WERI-Rb-1 (cell line): ENCODE measurements at places on chromosomes 6 and 20.

- DNase-seq, result no peak
These were observed 135.3 kb upstream of the ARMC2 start for GRCh38 chr6:108712946-108713345.

DNA sequence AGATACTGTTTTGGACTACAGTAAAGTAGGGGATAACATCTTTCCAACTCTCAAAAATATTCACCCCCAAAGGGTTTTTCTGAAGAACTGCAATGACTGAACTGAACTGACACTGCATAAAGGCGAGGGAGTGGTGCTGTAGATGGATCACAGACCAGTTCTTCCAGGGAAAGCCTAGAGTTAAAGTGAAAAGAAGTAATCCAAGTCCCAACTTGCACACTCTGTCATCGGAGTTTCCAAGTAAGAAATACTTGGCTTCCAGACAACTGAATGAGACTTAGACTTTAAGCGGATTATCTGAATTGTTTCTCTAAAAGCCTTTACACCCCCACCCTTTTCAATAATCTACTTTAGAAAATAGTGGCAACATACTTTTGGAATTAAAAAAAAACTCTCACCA, 134.1 kb upstream of the PREP start:
- DNase-seq, result peak; percentile 42

- peak; percentile 53 for DNase-seq
These were observed 7.7 kb downstream of the PMEPA1 start for GRCh38 chr20:57702091-57702490.

DNA sequence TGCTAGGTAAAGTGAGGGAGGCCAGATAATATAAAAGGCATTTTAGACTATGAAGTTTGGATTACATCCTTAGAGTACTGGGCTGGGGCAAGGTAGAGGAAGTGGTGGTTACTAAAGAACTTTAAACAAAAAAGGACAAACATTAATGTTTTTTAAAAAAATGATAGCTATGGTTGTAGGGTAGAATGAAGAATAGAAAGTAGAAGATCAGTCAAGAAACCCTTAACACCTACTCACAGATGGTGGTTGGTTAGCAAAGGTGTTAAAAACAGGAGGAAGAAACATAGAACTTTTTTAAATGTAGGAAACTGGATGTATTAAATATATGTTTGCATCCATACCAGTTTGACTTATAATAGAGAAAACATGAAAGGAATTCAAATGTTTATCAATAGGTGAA, 80.7 kb upstream of the ELOVL5 start:
- DNase-seq, result no peak

DNA sequence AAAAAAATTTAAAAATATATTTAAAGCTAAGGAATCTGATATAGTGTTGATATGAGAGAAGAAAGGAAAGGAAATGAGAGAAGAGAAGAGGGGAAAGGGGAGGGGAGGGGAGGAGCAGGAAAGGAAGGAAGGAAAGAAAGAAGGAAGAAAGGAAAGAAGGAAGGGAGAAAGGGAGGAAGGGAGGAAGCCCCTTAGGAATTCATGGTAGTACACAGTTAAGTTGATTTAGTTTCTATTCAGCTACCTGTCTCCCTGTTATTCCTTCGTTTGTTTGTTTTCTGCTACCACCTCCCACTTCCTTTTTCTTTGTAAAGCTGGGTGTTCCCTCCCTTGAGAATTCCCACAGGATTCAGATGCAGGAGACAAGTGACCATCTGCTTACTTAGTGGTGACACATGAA, 1025.4 kb upstream of the FLRT3 start:
- no peak for DNase-seq

DNA sequence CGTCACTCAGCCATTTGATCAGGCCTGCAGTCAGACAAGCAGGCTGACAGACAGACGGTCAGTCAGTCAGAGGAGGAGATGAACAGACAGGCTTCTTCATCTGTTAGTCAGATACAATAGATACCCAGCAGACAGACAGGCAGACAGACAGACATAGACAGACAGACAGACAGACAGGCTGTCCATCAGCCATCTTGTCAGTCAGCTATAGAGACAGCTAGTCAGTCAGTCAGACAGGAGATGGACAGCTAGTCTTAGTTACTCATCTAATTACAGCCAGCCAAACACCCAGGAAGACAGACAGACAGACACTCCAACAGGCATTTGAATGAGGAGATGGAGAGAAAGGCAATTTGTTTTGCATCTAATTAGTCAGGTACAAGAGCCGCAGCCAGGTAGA, 36.4 kb downstream of the KCNB1 start:
- DNase-seq, result no peak

DNA sequence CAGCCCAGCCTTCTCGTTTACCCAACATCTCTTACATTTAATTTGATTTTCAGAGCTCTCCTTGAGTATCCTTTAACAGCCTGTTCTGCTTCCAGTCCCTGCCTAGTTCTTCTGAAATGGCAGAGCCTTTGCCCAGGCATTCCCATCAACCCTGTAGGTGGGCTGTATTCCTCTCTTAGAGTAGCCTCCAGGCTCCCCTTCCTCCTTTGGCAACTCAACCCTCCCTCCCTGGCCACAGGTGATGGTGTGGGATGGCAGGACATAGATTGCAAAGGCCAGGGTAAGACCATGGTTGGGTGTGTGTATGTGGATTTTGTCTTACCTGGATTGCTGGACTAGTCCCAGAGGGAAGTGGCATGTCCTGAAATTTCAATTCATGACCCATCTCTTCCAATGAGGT, 125.4 kb downstream of the F13A1 start:
- no peak for DNase-seq

DNA sequence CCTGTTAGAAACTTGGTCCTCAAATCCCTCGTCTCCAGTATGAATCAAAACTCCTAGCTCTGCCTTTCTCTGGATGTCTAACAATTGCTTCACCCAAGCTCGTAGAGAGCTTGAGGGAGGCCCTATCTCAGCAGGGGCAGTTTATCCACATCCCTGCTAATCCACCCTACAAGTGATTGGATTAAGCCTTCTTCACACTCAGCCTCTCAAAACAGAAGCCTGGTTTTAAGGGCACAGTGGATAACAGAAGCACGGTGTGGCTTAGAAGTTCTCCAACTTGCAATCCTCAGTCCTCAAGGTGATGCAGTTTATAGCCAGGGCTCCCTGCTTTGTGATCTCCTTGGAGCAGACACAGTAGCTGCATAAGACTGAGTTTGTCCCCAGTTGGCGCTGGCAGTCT, 383.9 kb downstream of the KIF16B start:
- DNase-seq, result peak; percentile 74

DNA sequence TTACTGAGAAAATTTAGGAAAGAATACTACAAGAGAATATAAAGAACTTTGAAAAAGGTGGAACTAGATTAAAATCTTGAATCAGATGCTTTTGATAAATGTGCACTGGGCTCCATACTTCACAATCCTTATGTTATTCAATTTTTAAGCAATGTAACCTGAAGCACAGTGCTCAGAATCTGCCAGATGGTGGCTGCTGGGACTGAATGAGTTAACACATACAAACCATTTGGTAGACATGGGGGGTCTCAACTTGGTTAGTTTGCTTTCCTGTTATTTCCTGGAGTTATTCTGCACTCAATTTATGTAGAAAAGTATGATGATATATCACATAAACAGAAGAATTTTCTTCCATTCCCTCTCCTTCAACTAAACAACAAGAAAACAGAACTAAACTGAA, 326.5 kb downstream of the RNGTT start:
- no peak for DNase-seq

GRCh38 chr20:37881601-37882343, 21.2 kb upstream of the VSTM2L start:
- DNase-seq, result no peak

DNA sequence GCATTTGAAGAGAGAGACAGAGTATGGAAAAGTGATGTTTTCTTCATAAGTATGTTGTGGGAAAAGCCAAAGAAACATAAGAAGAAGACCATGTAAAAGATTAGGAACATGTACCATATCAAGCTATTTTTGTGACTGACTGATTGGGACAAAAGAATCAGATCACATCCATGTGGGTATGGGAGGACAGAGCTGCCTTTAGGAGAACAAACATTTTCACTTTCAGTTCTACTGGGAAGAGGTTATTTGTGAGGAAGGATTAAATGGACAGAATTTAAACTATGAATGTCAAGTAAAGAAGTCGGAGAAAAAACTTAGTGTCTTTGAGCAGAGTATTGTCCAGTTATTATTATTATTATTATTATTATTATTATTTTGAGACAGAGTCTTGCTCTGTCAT, 124.4 kb upstream of the HCRTR2 start:
- DNase-seq, result no peak

DNA sequence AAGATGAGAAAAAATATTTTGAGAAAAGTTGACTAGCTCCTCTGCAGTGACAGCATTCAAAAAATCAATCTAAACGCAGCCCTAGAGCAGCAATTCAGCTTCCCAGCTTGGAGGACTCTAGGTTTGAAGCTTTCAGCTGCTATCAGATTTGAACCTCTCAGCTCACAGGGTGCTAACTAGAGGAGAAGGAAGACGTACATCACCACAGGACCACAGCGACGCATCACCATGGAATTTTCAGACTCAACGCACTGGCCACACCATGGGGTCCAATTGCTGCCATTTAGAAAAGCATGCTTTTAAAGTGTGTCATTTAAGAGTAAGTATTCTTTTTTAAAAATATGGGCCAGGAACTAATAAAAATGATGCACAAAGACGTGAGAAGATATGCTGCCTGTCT, 45.0 kb upstream of the FUCA2 start:
- no peak for DNase-seq

DNA sequence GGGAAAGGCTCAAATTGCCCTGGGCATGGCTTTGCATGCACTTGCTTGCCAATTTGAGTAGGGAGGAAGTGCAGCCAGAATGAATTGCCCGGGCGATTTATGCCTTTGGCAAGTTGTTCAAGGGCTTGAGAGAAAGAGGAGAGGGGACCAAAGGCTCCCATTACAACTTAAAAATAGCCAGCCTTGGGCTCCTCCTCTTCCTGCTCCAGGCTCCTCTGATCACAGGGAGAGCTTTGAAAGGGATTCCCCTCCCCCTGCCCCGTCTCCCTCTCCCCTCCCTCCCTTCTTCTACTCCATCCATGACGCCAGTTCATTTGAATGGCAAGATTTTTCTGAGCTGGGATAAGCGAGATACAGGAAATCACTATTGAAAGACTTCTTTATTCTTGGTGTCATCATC, 304.9 kb upstream of the JAG1 start:
- no peak for DNase-seq

DNA sequence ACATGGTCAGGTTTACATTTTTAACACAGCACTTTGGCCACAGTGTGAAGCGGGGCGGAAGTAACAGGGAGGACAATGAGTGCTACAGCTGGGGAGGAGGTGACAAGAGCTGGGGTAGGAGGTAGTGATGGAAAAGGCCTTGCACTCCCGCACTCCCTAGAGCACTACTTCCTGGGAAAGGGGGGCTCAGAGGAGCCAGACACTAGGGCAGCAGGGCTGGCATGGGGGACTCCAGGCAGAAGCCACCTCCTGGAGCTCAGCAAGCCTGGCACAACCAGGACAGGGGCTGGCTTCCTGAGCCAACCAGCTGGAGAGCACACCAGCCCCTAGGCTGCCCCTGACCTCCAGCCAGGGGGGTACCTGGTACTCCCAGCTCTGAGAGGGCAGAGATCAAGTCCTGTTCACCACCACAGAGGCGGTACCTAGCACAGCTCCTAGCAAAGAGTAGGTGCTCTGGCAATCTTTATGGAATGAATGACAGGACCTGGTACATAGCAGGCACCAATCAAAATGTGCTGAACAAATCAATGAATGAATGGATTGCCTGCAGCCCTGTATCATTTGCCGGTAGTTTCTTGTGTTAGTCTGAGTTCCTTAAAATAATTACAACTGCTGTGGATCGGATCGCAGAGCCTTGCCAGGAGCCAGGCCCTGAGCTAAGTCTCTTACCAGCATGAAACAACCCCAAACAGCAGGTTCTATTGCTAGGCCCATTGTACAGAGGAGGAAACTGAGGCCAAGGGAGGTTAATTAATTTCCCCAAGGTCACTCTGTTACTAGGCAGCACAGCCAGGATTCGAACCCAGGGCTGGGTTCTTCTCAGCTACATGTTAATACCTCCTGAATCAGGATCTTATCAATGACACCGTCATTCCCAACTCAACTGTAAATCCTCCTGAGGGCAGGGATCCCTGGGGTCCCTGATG, 15.5 kb downstream of the NOL4L start:
- no peak for DNase-seq

DNA sequence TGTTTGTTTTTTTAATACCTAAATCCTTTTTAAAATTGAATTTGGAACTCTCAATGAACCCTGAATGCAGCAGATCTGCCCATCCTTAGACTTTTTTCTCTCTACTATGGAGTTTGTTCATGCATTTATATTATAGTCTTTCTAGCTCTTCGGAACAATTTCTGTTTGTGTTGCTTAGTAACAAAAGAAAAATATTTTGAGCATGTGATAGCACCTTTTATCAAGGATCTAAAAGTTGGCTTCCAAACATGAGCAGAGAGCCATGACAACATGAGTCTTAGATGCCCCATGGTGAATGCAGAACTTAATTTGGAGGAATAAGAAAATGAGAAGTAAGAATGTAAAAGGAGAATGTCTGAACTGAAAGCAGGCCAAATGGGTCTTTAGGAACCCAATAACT, 133.7 kb downstream of the EDN1 start:
- no peak for DNase-seq

DNA sequence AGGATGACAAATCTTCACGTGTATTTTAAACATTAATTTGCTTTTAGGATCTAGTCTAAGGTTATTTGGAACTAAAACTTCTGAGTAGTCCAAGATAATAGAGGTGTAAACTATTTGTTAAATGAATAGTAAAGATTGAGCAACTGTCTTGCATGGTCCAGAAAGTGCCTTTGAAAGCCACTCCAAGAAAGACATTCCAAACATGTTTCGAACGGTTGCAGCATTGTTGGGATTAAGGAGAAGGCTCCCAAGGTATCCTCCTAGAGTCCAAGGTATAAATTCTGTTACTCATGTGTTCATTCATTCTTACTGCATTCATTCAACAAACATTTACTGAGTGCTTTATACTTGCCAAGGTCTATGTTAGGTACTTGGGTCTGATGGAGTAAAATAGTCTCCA, 28.8 kb upstream of the MYLK2 start:
- DNase-seq, result no peak

DNA sequence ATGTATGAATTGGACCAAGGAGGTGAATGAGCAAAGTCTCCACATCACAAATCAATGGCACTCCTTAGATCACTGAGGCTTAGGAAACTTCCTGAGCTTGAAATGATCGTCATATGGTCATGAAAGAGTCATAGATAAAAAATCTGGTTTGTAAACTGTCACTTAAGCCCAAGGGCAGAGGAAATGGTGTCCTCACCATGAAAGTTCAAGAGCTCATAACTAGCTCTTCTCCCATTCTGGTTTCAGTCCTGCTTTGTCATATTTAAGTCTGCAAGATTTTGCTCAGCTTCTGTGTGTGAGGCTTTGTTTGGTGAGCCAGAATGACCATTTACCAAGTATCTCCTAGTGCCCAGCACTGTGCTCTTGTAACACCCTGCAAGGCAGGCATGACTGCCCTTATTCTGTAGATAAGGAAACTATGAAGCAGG, 60.5 kb downstream of the GJA10 start:
- no peak for DNase-seq

- no peak for DNase-seq
These were observed 152.0 kb downstream of the PAK5 start for GRCh38 chr20:9686866-9687265.

- no peak for DNase-seq
These were observed 209.0 kb downstream of the THBS2 start for GRCh38 chr6:169044381-169045230.
